CD4-positive, alpha-beta T cell treated with Interleukin-6 at 100 ng/mL for 8 hours (primary cell): ENCODE measurements at places on chromosomes 3 and 15.

- no peak for DNase-seq
Observed at GRCh38 chr3:64548200-64548889, 139.5 kb downstream of the ADAMTS9 start.

GRCh38 chr15:65413760-65414144 lies 9.0 kb downstream of the IGDCC4 start:
- no peak for DNase-seq

- no peak for DNase-seq
Observed at GRCh38 chr3:189573004-189573403, 58.2 kb upstream of the TP63 start.

- DNase-seq = no peak
Observed at GRCh38 chr3:95029644-95030043, 966.8 kb downstream of the NSUN3 start.

GRCh38 chr3:179149951-179150350 lies 1.8 kb downstream of the PIK3CA start:
- DNase-seq = no peak

GRCh38 chr3:15500107-15500724 lies 21.3 kb downstream of the COLQ start:
- DNase-seq = no peak

DNA sequence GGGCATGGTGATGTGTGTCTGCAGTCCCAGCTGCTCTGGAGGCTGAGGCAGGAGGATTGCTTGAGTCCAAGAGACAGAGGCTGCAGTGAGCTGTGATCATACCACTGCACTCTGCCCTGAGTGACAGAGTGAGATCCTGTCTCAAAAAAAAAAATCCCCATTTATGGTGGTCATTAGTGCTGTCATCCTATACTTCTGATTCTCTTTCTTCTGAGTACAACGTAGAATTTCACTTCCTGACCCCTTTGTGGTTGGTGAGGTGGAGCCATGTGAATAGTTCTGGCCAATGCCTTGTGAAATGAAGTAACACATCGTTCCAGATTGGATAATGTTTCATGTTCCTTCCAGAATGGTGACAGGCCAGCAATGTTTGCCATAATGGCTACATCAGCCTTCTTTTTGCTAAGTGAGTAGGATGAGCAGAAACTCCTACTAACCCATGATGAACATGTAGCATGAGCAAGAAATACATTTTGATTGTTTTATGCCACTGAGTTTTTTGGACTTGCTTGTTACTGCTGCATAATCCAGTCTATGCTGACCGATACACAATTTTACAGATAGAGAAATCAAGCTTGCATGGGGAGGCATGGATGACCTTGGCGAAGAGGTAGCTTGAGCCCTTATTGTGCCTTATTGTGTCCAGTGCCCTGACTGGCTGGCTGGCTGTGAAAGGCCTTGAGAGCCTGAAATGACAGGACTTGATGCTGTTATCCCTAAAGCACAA lies 30.9 kb upstream of the TLE3 start:
- DNase-seq = no peak

DNA sequence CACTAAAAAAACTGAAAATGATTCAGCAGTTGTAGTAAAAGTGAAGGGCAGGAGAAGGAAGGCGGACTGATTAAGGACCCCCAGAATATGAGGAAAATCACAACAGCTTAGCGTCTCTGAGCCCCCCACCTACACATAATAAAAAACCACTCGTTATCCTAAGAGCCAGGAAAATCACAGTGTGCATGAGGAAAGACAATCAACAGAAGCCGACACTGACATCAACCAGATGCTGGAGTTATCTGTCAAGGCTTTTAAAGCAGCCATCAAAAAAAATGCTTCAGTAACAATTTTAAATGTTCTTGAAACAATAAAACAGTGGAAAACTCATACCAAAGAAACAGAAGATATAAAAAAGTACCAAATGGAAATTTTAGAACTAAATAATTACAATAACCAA lies 9.7 kb upstream of the CXCR6 start:
- DNase-seq = no peak

DNA sequence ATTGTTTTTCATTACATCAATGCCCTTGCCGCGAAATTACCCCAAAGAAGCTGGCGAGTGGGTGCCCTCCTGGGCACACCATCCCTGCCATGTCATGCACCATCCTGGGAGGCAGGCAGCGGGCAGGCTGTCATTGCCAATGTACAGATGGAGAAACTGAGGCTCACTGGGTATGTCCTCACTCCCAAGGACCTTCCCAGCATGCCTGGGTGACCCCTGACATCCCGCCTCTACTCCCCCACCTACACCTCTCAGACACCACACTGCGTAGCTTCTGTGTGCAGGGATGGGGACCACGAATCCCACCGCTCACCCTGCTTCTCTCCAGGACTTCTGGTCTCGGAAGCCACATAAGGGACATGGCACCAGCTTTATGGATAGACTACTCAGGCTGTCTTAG lies 41.0 kb upstream of the SLC41A3 start:
- DNase-seq = no peak

DNA sequence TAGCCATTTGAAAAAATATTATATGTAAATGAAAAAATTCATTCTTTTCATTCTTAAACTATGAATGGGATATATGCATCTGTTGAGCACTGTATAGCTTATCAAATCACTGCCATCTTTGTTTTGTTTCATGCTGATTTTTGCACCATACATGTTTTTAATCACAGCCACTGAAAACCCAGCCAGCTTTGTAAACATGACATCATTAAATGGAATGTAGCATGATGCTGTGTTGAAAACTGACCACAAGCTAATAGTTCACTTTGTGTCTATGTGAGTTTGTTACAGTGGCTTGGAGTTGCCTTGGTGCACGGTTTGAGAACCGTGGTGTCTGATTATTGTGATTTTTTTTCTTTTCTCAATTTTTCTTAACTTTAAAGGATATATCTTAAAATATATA lies 75.7 kb downstream of the GMPS start:
- no peak for DNase-seq

DNA sequence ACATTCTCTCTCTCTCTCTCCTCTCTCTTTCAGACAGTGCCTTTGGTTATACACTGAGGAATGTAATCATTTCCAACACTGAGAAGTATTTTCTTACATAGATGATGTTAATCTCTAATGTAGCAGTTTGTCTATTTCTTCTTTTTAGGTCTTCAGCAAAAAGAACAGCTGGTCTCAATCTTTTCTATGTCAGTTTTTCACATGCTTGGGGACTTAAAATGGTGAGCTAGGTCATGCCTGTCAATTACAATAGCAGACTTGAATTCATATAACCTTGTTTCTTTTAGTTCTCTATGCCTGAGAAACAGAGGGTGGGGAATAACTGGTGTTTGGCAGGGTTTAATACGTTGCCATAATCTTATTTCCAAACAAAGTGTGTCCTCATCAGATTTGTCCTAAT lies 786.2 kb downstream of the SQOR start:
- DNase-seq = no peak

DNA sequence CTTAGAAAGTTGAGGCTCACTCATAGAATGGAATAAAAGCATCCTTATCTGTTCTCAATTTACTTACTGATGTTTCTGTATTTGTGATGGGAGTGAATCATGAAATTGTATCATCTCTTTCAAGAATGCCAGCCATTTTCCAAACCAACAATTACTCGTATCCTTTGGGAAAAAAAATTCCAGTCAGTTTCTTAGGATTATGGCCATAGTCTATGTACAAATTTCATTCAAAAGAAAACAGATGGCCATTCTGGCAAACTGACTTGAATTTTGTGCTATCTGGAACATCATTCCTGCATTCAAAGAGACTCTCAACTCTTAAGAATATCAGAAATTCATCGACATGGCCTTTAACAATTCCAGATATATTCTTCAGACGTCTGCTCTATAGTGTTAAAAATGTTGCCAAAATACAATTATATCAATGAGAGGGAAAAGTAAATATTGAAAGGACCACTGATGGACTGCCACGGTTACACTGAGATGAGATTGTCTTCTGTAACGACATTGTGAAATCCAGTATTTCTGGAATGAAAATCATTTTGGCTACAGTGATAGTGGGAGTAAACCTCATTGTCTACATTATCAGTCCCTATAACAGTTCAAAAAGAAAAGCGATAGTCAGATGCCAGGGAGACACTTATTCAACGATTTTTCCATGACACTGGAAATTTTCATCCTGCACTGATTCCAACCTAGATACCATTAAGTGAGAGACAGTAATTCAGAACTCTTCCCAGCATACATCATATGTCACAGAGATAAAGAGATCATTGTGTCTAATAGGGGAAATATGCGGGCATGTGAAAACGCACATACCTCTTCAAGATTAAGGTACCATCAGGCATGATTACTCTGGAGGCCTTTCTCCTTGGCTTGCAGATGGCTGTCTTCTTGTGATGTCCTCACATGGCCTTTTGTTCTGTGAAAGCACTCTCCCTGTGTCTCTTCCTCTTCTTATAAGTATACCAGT lies 953.8 kb upstream of the ALCAM start:
- DNase-seq = no peak
